H54 (cell line): ENCODE measurements at places on chromosomes 4 and X.

- no peak for DNase-seq
Observed at GRCh38 chr4:84718699-84719098, 135.8 kb downstream of the CDS1 start.

DNA sequence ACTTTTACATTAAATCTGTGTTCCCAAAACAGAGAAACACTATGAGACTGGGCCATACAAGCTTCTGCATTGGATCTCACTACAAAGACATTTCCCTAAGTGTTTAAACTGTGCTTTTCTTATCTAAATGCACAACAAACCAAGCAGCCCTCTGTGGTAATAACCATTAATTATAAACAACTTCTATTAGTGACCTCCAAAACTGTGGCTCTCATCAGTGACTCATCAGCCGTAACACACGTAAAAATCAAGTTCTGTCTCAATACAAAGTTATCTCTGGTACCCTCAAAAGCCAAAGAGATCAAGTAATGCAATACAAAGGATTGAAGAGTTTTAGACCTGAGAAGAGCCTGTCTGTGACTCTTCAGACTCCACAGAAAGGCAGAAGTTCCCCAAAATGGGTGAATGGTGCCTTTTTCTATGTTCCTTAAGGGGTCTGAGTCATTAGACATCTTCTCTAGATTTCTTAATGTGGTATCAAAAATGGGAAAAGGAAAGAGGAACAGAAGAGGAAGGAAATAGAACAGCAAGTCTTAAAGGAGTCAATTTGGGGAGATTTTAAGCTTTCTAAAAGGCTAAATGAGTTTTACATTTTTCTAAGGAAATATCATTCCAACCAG lies 189.8 kb upstream of the PPP1R2C start:
- DNase-seq = no peak

DNA sequence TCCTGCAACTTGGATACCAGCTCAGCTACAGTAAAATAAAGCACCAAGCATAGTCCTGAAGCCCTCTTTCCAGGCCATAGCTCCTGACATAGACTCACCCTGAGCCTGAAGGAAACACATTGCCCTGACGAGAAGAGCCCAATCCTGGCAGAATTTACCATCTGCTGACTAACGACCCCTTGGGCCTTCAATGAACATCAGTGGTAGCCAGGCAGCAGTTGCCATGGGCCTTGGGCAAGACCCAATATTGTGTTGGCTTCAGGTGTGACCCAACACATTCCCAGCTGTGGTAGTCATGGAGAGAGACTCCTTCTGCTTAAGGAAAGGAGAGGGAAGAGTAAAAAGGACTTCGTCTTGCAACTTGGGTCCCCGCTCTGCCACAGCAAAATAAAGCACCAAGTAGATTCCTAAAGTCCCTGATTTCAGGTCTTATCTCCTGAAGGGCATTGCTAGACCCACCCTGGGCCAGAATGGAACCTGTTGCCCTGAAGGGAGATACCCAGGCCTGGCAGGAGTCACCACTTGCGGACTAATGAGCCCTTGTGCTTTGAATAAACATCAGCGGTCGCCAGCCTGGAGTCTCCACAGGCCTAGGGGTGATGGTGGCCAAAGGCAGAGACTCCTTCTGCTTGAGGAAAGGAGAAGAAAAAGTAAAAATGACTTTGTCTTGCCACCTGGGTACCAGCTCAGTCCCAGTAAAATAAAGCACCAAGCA lies 902.6 kb downstream of the C4orf33 start:
- no peak for DNase-seq

DNA sequence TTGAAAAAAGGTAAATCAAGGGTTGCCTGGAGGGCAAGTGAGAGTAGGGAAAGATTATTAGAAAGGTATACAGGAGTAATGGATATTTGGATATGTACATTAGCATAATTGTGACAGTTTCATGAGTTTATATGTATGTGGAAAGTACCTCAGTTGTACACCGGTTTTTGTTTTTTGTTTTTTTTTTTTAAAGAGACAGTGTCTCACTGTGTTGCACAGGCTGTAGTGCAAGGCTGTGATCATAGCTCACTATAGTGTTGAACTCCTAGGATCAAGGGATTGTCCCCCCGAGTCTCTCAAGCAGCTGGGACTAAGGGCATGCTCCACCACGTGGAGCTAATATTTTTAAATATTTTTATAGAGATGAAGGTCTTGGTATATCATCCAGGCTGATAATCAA lies 15.3 kb upstream of the HPGD start:
- DNase-seq = no peak

GRCh38 chr4:80360084-80360483 lies 24.6 kb downstream of the CFAP299 start:
- DNase-seq = no peak

DNA sequence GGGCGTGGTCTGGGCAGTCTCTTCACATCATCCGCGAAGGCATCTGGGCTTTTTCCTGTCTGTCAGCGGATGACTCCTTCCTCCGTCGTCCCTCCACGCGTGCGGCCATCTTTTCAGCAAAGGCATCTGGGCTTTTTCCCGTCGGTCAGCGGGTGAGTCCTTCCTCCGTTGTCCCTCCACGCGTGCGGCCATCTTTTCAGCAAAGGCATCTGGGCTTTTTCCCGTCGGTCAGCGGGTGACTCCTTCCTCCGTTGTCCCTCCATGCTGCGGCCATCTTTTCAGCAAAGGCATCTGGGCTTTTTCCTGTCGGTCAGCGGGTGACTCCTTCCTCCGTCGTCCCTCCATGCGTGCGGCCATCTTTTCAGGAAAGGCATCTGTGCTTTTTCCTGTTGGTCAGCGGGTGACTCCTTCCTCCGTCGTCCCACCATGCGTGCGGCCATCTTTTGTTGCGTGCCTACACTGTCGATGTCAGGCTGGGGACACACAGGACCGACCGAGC lies 12.3 kb upstream of the TMEM271 start:
- DNase-seq = no peak

- DNase-seq = no peak
Observed at GRCh38 chrX:116417968-116418367, 18.4 kb upstream of the SLC6A14 start.

- no peak for DNase-seq
Observed at GRCh38 chr4:89023140-89023539, 33.8 kb downstream of the FAM13A start.

- DNase-seq = peak; percentile 20
Observed at GRCh38 chr4:138910195-138910913, 105.2 kb upstream of the NOCT start.

GRCh38 chr4:54231768-54232688 lies 2.9 kb downstream of the PDGFRA start:
- DNase-seq = no peak
